AML-193 (cell line): ENCODE measurements at places on chromosomes 4 and X.

GRCh38 chr4:8368061-8368481 is 72.5 kb downstream of the ACOX3 start:
- DNase-seq = no peak

DNA sequence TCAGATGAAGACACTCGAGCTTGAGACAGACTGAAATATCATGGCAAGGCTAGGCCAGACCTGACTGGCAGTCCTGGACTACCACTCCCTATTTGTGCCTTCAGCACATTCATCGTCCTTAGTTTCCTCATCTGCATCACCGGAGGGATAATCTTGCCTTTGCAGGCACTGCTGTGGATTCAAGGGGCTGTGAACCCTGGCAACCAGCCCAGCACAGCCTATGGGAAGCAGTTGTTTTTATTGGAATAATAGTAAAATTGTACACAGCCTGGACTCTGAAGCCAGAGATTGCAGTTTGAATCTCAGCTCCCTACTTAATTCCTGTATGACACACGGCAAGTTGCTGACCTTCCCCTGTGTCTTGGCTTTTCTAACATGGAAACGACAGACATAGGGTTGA is 161.0 kb downstream of the NSUN7 start:
- DNase-seq = no peak

DNA sequence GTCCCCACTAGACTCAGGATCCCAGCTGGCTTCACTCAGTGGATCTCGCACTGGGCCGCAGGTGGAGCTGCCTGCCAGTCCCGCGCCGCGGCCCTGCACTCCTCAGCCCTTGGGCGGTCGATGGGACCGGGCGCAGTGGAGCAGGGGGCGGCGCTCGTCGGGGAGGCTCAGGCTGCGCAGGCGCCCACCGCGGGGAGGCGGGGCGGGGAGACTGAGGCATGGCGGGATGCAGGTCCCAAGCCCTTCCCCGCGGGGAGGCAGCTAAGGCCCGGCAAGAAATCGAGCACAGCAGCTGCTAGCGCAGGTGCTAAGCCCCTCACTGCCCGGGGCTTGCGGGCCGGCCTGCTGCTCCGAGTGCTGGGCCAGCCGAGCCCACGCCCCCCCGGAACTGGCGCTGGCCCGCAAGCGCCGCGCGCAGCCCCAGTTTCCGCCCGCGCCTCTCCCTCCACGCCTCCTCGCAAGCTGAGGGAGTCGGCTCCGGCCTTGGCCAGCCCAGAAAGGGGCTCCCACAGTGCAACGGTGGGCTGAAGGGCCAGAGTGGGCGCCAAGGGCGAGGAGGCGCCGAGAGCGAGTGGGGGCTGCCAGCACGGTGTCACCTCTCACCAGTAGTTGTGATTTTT is 1038.0 kb downstream of the PCDH19 start:
- no peak for DNase-seq

GRCh38 chr4:75637176-75637575 is 6.8 kb upstream of the CDKL2 start:
- DNase-seq = no peak

- no peak for DNase-seq
Measured at GRCh38 chrX:101693476-101693875, 33.8 kb upstream of the ARMCX2 start.

GRCh38 chr4:184369871-184370270 is 104.5 kb downstream of the IRF2 start:
- DNase-seq = no peak

- DNase-seq = no peak
Measured at GRCh38 chrX:141652286-141652685, 46.3 kb downstream of the SPANXD start.

- peak; percentile 92 for DNase-seq
Measured at GRCh38 chrX:129772796-129773431, 6.8 kb upstream of the SASH3 start.

GRCh38 chr4:94961420-94961819 is 203.7 kb downstream of the BMPR1B start:
- DNase-seq = no peak

DNA sequence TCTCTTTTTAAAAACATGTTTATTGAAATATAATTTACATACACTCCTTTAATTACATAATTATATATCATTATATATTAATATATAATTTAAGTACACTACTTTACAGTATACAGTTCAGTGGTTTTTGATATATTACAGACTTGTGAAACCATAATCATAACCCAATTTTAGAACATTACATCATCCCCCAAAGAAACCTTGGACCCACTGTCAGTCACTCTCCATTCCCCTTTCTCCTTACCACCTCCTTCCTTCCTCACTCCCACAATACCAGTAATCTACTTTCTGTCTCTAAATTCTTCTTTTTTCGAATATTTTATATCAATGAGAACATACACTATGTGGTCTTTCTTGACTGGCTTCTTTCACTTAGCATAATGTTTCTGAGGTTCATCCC is 17.9 kb upstream of the EXOSC9 start:
- DNase-seq = no peak

GRCh38 chrX:41808047-41808446 is 84.1 kb downstream of the GPR82 start:
- DNase-seq = no peak

- no peak for DNase-seq
Measured at GRCh38 chr4:151921811-151922210, 161.0 kb upstream of the GATB start.

GRCh38 chr4:184819786-184820185 is 6.0 kb downstream of the ACSL1 start:
- DNase-seq = peak; percentile 64

DNA sequence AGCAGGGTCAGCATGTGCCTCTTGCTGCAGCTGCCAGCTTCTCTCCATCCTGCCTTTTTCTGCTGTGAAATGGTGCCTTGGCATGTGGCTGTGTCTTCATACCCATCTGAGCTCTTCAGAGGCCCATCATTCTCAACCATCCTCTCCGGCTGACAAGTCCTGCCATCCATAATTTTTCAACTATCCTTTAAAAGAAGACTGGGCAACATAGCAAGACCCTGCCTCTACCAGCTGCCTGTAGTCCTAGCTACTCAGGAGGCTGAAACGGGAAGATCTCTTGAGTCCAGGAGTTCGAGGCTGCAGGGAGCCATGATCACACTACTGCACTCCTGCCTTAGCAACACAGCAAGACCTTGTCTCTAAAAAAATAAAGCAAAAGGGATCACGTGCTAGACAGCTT is 64.2 kb upstream of the TTC29 start:
- no peak for DNase-seq
